ENCODE measurements at places on chromosomes 2 and 18. TPM values are rescaled to one million over a fixed set of nuclear protein-coding genes. Genes with fewer than 3 reads are reported as not detected.
A peak's percentile ranks its signal among the peaks of the same experiment; 100 is the strongest.

Gene PSMA8
- not detected for total RNA-seq

GRCh38 chr2:222671259-222672067, at the start of gene MOGAT1:
TSS of gene MOGAT1 (plus strand) at chr2:222671658. CDS start at chr2:222671786, 128 bp downstream.
- DNase-seq: peak; percentile 92
- H3K36me3 ChIP-seq: no peaks in the 10 kb centered on the region
- peak within 1 kb of the TSS; percentile 54 for H3K4me3 ChIP-seq
- peaks cover 12% of the 10 kb centered on the region for H3K4me1 ChIP-seq
- H3K27ac ChIP-seq: no peak within 1 kb of the TSS
- H3K27me3 ChIP-seq: no peaks in the 10 kb centered on the region

Gene UGT1A10
- not detected for total RNA-seq

GRCh38 chr18:3875376-3875775, 425.4 kb downstream of the TGIF1 start:
- no peak overlapping the region for H3K27ac ChIP-seq
- H3K4me3 ChIP-seq: no peak overlapping the region
- H3K27me3 ChIP-seq: no peaks in the 10 kb centered on the region
- no peak for DNase-seq

DNA sequence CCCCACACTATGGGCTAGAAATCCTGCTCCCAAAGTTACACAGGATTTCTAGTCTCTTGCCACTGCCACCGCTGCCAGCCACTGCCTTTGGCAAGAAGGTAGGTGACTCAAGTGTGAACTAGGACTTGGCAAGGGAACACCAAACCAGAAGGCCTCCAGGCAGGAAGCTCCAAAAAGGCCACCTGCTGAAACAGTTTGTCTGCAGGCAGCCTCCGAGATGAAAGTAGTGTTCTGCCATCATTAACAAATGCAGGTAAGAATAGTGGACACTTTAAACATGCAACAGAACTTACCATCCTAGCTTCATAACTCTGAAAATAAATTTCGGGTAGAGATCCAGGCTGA, 3.9 kb downstream of the ANKRD44 start:
- peak overlapping the region; percentile 96 for H3K27ac ChIP-seq
- DNase-seq: no peak
- no peaks in the 10 kb centered on the region for H3K36me3 ChIP-seq
- H3K4me1 ChIP-seq: peaks cover 42% of the 10 kb centered on the region
- H3K4me3 ChIP-seq: no peak overlapping the region

Gene ATP6V1C2
- total RNA-seq: 12.1 TPM

GRCh38 chr2:60998628-60999545, 18.6 kb upstream of the PEX13 start:
- no peak overlapping the region for H3K27ac ChIP-seq
- no peaks in the 10 kb centered on the region for H3K36me3 ChIP-seq
- H3K4me3 ChIP-seq: no peak overlapping the region
- H3K4me1 ChIP-seq: no peaks in the 10 kb centered on the region

DNA sequence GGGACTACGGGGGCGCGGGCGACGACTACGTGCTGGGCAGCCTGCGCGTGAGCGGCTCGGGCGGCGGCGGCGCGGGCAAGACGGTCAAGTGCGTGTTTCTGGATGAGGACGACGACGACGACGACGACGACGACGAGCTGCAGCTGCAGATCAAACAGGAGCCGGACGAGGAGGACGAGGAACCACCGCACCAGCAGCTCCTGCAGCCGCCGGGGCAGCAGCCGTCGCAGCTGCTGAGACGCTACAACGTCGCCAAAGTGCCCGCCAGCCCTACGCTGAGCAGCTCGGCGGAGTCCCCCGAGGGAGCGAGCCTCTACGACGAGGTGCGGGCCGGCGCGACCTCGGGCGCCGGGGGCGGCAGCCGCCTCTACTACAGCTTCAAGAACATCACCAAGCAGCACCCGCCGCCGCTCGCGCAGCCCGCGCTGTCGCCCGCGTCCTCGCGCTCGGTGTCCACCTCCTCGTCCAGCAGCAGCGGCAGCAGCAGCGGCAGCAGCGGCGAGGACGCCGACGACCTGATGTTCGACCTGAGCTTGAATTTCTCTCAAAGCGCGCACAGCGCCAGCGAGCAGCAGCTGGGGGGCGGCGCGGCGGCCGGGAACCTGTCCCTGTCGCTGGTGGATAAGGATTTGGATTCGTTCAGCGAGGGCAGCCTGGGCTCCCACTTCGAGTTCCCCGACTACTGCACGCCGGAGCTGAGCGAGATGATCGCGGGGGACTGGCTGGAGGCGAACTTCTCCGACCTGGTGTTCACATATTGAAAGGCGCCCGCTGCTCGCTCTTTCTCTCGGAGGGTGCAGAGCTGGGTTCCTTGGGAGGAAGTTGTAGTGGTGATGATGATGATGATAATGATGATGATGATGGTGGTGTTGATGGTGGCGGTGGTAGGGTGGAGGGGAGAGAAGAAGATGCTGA, 1.4 kb downstream of the SOX11 start:
- H3K27ac ChIP-seq: no peak overlapping the region
- DNase-seq: no peak
- H3K4me3 ChIP-seq: peak overlapping the region; percentile 39
- no peaks in the 10 kb centered on the region for H3K36me3 ChIP-seq
- peaks cover 4% of the 10 kb centered on the region for H3K27me3 ChIP-seq
- peaks cover 52% of the 10 kb centered on the region for H3K4me1 ChIP-seq

GRCh38 chr2:159030674-159031380, 62.4 kb downstream of the TANC1 start:
- peak overlapping the region; percentile 72 for H3K27ac ChIP-seq
- H3K27me3 ChIP-seq: no peaks in the 10 kb centered on the region
- no peak for DNase-seq
- no peak overlapping the region for H3K4me3 ChIP-seq
- H3K4me1 ChIP-seq: peaks cover 35% of the 10 kb centered on the region

DNA sequence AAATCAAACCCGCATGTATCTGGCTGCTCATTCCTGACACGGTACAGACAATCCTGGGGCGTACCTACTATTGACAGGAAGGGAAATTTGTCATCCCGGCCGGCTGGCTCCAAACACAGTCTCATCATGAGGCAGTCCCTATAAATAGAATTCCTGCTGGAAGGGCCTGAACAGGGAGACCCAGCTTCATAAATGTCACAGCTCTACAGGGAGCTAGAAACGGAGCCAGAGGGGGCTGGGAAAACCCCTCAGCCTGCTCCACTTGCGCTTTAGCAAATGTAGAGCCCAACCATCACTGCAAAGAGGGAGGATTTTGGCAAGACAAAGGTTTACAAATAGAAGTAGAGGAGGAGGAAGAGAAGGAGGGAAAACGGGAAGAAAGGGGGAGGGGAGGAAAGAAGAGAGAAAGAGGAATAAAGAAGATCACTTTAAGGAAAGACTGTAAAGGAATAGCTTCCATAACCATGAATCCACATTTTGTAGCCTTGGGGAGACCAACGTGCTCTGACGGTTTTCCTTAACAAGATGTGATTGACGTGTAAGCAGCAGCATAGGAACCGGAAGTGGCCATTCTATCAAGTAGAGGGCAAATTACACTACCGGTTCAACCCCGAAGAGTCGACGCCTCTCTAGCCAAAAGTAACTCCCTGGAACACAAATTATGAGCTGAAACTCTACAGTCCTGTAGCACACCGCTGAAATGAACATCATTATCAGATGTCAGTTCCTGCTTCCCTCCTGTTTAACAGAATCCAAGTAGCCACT, 56.8 kb upstream of the TTN start:
- H3K36me3 ChIP-seq: no peaks in the 10 kb centered on the region
- peak overlapping the region; percentile 66 for H3K27ac ChIP-seq
- peak; percentile 25 for DNase-seq
- peaks cover 11% of the 10 kb centered on the region for H3K4me1 ChIP-seq

GRCh38 chr2:105888625-105889024, 143.9 kb downstream of the NCK2 start:
- H3K27me3 ChIP-seq: no peaks in the 10 kb centered on the region
- H3K27ac ChIP-seq: no peak overlapping the region
- H3K4me1 ChIP-seq: peaks cover 21% of the 10 kb centered on the region

Gene MARCO
- 350 TPM for total RNA-seq

Gene LIPT1
- 5.6 TPM for total RNA-seq

DNA sequence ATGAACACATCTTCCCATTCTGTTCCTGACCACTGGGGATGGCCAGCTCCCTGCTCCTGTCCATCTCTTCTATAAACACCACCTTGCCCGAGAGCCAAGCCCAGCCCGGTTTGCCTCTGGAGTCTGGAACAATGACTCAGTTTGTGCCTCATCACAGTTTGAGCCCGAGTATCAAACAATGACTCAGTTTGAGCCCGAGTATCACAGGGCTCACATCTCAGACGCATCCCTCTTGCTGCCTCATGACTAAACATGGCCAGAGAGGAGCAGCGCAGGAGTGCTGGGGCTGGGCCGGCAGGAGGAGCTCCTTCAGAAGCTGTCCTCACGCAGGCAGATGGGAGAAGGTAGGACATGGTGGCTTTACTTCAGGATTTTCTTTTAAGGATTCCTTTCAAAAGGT, 68.7 kb downstream of the PXDN start:
- DNase-seq: no peak
- H3K4me3 ChIP-seq: no peak overlapping the region
- no peaks in the 10 kb centered on the region for H3K4me1 ChIP-seq
- no peak overlapping the region for H3K27ac ChIP-seq
- peaks cover 40% of the 10 kb centered on the region for H3K36me3 ChIP-seq

Gene EDAR
- total RNA-seq: 0.09 TPM

GRCh38 chr2:15363734-15364133, 197.4 kb downstream of the NBAS start:
- no peak overlapping the region for H3K4me3 ChIP-seq
- no peaks in the 10 kb centered on the region for H3K4me1 ChIP-seq
- H3K27ac ChIP-seq: no peak overlapping the region
- peaks cover 8% of the 10 kb centered on the region for H3K36me3 ChIP-seq
- H3K27me3 ChIP-seq: no peaks in the 10 kb centered on the region
- no peak for DNase-seq

GRCh38 chr2:44360749-44361329, 455 bp downstream of the PREPL start:
- no peaks in the 10 kb centered on the region for H3K27me3 ChIP-seq
- H3K27ac ChIP-seq: peak overlapping the region; percentile 94
- DNase-seq: no peak
- peaks cover 36% of the 10 kb centered on the region for H3K4me1 ChIP-seq

DNA sequence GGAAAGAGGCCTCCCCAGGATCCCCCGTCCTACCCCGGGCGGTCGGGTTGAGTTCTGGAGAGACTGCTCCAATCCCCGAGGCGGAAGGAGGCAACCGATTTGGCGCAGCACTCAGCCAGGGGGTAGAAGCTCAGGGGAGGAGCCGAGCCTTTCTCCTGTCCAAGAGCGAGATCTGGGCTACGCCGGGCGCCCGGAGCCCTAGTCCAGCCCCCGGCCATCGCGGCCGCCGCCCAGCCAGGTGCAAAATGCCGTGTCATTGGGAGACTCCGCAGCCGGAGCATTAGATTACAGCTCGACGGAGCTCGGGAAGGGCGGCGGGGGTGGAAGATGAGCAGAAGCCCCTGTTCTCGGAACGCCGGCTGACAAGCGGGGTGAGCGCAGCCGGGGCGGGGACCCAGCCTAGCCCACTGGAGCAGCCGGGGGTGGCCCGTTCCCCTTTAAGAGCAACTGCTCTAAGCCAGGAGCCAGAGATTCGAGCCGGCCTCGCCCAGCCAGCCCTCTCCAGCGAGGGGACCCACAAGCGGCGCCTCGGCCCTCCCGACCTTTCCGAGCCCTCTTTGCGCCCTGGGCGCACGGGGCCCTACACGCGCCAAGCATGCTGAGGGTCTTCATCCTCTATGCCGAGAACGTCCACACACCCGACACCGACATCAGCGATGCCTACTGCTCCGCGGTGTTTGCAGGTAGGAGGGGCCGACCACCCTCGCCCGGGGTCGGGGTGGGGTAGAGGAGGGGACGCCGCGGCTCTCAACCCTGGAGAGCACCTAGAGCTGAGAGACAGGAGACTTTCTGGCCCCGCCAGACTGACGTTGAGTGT, at the start of gene DYSF:
Gene DYSF, plus strand, starts transcription at position 158 of the 817 bp plus-strand sequence.
- H3K4me3 ChIP-seq: peak within 1 kb of the TSS; percentile 59
- H3K27me3 ChIP-seq: no peaks in the 10 kb centered on the region
- H3K27ac ChIP-seq: peak within 1 kb of the TSS; percentile 77
- H3K4me1 ChIP-seq: peaks cover 32% of the 10 kb centered on the region
- no peaks in the 10 kb centered on the region for H3K36me3 ChIP-seq

- no peak overlapping the region for H3K27ac ChIP-seq
- no peaks in the 10 kb centered on the region for H3K36me3 ChIP-seq
- no peaks in the 10 kb centered on the region for H3K27me3 ChIP-seq
- no peak overlapping the region for H3K4me3 ChIP-seq
These were observed 768.6 kb upstream of the HS6ST1 start for GRCh38 chr2:129087133-129087813.

- DNase-seq: no peak
- H3K4me1 ChIP-seq: no peaks in the 10 kb centered on the region
- no peak overlapping the region for H3K4me3 ChIP-seq
- H3K36me3 ChIP-seq: no peaks in the 10 kb centered on the region
- no peak overlapping the region for H3K27ac ChIP-seq
- no peaks in the 10 kb centered on the region for H3K27me3 ChIP-seq
These were observed 195.5 kb downstream of the ANAPC1 start for GRCh38 chr2:111688482-111688881.

GRCh38 chr2:147133286-147133908, 711.4 kb upstream of the ACVR2A start:
- no peaks in the 10 kb centered on the region for H3K36me3 ChIP-seq
- H3K4me3 ChIP-seq: no peak overlapping the region
- no peaks in the 10 kb centered on the region for H3K27me3 ChIP-seq
- no peak overlapping the region for H3K27ac ChIP-seq
- no peak for DNase-seq
- H3K4me1 ChIP-seq: no peaks in the 10 kb centered on the region

GRCh38 chr2:73107211-73107926, 5.4 kb downstream of the RAB11FIP5 start:
- no peaks in the 10 kb centered on the region for H3K27me3 ChIP-seq
- H3K4me1 ChIP-seq: peaks cover 33% of the 10 kb centered on the region
- H3K27ac ChIP-seq: peak overlapping the region; percentile 44
- DNase-seq: no peak

GRCh38 chr2:174025271-174026121, 60.3 kb upstream of the SP3 start:
- H3K4me3 ChIP-seq: no peak overlapping the region
- peaks cover 18% of the 10 kb centered on the region for H3K4me1 ChIP-seq
- H3K27ac ChIP-seq: peak overlapping the region; percentile 87
- DNase-seq: peak; percentile 85
- no peaks in the 10 kb centered on the region for H3K36me3 ChIP-seq

Gene MYCN
- 0.52 TPM for total RNA-seq

DNA sequence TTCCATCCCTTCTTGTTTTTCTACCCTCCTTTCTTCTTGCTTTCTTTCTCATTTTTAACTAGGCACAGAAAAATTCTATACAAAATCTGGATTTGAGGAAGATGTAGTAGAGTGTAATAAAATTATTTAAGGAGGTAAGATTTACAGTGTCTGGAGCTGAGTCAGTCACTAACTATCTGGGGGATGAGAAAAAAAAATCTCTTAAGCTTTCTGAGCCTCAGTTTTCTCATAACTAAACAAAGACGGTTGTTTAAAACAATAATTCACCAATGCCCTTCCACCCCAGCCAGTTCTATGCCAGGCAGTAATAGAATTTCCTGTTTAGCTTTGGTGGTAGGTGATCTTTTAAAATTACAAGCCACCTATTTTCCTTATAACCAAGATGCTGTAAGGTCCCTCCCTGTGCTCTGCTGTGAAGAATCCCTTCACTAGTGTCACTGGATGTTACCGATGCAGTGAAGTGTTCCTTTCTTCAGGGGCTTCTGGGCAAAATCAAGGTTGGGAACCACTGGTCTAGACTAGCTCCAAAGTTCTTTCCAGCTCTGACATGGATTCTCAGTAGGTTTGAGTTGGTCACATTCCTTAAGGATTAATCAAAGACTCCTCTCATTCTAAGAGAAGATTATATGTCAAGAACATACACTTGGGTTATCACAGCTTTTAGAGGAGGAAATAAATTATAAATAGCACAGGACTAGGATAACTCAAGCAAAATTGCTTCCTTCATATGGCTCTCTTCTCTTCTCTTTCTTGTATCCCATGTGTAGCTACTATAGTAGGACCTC, 289.0 kb downstream of the CDH2 start:
- H3K4me3 ChIP-seq: no peak overlapping the region
- H3K4me1 ChIP-seq: no peaks in the 10 kb centered on the region
- H3K27ac ChIP-seq: no peak overlapping the region
- no peaks in the 10 kb centered on the region for H3K27me3 ChIP-seq
